ENCODE measurements at places on chromosomes 7 and 10.

DNA sequence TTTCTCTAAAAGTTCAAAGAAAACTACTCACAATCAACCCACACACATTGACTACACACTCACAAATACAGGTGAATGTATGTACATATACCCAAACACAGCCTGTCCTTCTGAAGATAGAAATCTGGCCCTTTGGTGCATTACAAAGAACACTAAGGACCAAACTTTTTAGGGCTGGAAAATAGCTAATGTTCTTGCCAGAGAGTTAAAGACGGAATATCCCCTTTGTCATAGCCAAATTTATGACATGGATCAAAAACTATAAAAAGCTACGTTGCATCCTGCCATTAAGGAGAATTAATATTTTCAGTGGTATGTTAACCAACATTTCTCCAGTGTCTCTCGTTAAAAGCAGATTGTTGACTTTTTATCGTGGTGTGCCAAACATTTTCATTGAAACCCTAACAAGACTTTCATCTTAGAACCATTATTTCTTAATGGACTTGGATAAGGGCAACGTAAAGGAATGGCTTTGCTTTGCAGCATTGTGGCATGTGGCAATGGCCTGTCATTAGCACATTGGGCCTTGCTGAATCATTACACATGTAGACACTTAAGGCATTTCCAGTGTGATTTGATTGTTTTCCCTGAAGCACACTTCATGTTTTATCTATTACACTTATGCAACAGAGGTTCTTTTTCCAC, 150.9 kb upstream of the MEOX2 start:
- peak; percentile 52 for DNase-seq

GRCh38 chr10:71187600-71187999, 24.8 kb upstream of the UNC5B start:
- DNase-seq, result no peak

DNA sequence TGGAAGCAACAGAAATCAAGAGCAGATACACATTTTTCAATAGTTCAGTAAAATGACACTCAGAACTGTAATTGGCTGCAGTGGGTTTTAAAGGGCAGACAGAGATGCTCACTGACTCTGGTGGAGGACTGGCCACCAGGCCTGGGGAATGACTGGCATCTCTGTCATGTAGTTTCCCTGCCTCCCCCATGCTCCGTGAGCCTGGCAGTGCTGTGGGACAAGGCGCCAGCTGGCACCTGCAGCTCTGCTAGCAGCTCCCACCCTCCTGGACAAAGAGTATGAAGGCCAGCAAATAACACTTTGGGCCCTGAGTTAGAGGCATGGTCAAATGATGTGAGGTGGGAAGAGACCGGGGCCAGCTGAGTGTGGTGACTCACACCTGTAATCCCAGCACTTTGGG, 15.0 kb downstream of the TSPAN33 start:
- no peak for DNase-seq

DNA sequence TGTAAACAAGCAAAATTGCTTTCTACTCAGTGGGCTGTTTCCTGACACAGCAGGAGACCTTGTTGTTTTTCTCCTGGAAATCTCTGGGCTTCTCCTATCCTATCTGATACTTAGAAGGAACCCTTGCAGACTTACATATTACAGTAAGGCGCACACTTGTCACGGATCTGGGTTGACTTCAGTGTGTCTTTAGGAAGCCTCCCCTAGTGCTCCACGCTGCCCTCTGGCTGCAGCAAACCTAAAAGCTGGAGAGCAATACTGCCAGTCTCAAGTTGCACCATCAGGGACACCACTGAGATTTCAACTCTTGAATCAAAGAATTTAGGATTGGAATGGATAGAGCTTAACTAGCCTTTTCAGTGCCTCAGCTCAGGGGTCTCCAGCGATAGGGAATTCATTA, 495.3 kb downstream of the LRMDA start:
- DNase-seq, result no peak

DNA sequence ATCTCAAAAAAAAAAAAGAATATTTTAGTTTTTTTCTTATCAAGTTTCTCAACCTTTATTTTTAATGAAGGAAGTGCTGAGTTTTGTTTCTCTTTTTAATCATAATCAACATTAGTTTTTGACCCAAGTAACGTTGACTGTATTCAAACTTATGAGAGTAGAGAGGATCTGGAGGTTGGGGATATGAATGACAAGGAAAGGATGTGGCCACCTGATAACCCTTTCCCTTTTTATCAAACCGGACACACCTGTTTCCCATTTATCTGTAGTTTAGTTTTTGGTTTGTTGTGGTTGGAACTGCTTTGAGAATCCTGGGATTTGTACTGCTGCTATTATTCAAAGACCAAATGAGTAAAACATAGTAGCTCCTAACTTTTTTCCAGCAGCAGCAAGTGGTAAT, 38.6 kb downstream of the HACD1 start:
- no peak for DNase-seq

- no peak for DNase-seq
Observed at GRCh38 chr10:3195726-3196125, 23.1 kb upstream of the PITRM1 start.

DNA sequence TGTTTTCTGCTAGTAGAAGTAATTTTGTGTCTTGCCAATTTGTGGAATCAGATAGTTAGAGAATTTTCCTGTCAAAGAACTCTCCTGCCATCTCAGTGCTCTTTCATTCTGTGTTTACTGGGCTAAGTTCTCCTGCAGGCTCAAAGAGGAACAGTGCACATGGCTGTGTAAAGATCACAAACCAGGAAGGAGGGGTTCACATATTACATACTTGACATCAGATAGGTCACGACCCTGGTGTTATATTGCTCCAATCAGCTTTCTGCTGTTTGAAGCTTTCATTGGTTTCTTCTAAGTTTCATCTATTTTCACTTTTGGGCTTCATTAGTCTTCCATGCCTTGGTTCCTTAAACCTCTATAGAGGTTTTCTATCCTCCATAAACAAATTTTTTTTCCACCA, 13.5 kb upstream of the ELMO1 start:
- DNase-seq, result no peak

- DNase-seq, result no peak
Observed at GRCh38 chr7:36346260-36346831, 43.3 kb upstream of the ANLN start.

DNA sequence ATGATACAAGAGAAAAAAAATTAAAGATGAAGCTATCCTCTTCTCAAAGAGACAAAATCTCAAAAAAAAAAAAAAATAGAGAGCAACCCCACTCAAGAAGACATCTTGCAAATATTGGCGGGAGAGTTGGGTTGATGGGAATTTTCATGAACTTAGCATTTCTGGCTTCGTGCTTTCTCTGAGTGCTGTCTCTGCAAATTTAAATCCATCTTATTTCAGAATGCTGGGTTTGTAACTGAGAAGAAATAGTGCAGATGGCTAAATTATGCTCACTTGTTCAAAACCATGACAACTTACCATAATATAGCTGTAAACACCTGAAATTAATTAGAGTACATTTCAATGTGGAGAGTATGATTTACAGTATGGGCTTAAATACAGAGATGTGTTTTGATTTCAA, 484.8 kb upstream of the CELF2 start:
- DNase-seq, result no peak

DNA sequence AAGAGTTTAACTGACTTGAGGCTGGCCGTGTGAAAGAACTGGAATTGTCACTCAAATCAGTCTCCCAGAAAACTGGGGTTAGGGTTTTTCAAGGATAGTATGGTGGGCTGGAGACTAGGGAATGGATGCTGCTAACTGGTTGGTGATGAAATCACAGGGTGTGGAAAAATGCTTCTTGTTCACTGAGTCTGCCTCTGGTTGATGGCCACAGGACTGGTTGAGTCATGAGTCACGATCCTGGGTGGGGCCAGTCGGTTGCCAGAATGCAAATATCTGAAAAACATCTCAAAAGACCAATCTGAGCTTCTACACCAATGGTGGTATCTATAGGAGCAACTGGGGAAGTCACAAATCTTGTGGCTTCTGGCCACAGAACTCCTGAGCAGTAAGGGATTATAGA, 16.3 kb upstream of the BAMBI start:
- peak; percentile 92 for DNase-seq

DNA sequence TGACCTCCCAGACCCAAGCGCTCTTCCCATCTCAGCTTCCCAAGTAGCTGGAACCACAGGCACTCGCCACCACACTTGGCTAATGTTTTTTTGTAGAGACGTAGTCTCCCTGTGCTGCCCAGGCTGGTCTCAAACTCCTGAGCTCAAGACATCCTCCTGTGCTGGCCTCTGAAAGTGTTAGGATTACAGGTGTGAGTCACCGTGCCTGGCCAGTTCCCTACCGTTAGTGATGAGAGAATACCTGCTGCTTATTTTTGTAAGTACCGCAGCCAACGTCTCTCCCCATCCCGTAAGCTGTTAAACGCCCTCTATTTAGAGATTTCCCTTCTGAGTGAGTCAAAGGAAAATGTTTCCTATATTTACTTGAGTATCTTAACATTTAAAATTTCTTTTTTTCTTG, 38.5 kb upstream of the PDLIM1 start:
- DNase-seq, result no peak

GRCh38 chr10:58998924-58999713, 177.3 kb upstream of the PHYHIPL start:
- DNase-seq, result no peak

GRCh38 chr10:9342885-9343570, 1288.5 kb downstream of the GATA3 start:
- peak; percentile 50 for DNase-seq

GRCh38 chr10:69624245-69624786, 5.7 kb upstream of the FAM241B start:
- no peak for DNase-seq

DNA sequence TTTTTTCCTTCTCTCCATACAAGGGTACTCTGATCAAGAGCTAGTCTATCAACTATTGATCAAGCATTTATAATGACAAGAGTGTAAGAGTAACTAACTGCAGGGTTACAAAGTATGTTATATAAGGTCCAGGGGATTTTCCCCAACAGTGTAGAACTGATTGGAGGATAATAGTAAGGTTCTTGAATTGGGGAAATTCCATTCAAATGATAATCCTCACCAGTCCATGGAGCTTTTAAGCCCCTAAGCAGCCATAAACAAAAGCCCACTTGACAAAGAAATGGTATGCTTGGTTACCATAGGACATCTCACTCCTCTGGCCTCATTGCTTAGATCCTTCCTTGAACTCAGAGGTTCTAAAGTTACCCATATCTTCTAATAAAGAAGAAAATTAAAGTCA, 8.2 kb downstream of the YME1L1 start:
- DNase-seq, result no peak

- DNase-seq, result no peak
Observed at GRCh38 chr7:87413029-87413428, 62.5 kb downstream of the ABCB4 start.

- no peak for DNase-seq
Observed at GRCh38 chr7:94856643-94857042, 50.8 kb upstream of the PPP1R9A start.

- DNase-seq, result peak; percentile 72
Observed at GRCh38 chr7:74002474-74003017, 25.4 kb upstream of the ELN start.

DNA sequence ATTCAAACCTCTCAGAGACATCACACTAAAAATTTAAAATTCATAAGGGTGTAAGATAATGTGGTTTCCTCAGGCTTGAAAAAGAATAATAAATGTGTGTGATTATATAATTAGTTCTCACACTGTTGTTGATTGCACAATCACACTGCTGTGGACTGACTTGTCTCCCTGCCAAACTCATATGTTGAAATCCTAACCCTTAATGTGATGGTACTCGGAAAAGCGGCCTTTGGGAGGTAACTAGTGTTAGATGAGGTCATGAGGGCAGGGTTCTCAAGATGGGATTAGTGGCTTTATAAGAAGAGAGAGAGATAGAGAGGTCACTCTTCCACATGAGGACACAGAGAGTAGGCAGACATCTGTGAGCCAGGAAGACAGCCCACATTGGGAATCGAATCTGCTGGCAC, 128.5 kb upstream of the COL1A2 start:
- DNase-seq, result peak; percentile 54

DNA sequence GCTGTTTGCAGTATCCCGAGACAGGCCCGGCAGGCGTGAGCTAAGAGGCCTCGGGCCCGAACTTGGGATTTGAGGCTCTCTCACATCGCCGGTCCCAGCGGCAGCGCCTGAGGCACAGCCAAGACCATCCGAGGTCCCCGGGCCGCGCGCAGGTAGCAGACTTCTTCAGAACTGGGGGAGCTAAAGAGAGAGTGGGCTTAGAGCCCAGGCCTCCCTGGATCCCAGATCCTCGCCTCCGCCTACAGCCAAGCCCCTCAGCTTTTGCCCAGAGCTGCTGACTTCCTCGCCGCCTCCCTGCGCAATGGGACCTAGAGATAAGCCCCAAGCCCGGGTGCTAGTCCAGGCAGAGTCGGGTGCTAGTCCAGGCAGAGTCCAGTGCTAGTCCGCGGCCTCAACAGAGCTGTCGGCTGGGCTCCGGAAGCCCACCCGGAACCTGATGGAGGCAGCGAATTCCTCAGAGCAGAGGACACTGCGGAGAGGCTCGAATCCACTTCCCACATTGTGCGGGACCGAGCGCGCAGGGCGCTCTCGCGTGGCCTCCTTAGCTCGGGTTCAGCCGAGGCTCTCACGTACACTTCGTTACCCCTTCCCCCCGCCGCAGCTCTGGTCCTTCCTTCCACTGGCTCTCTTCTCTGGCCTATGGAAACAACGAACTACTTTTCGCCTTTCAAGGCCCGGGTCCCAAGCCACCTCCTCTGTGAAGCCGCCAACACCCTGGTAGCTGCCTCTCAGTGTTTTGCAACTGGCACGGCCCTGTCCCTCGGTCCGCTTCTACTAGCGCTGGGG, 5.8 kb downstream of the LBX1 start:
- DNase-seq, result no peak

GRCh38 chr7:39300276-39300675, 265.9 kb upstream of the YAE1 start:
- DNase-seq, result no peak
